Activated T-cell treated with anti-CD3 and anti-CD28 coated beads, Interleukin-2, amount 50 U/mL, for 1 hour (primary cell): ENCODE measurements at places on chromosomes 12 and 14.

- DNase-seq, result no peak
Measured at GRCh38 chr12:14576896-14577295, 9.2 kb upstream of the PLBD1 start.

DNA sequence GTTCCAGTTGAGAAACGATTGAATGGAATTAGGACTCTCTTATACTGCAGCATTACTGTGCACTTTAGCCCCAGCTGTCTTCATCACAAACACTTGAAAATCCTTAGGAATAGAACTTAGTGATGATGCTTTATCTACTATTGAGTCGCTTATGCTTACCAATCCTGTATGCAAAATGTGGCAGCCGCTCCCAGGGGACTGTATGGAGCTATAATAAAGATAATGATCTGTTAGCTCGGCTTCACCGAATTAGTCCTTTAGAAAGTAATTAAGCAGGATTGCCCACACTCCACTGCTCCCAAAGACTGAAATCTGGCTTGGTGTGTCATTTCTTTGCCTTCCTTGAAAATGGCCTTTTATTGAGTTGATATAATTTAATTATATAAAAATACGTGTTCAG lies 10.6 kb downstream of the EML1 start:
- DNase-seq, result no peak

DNA sequence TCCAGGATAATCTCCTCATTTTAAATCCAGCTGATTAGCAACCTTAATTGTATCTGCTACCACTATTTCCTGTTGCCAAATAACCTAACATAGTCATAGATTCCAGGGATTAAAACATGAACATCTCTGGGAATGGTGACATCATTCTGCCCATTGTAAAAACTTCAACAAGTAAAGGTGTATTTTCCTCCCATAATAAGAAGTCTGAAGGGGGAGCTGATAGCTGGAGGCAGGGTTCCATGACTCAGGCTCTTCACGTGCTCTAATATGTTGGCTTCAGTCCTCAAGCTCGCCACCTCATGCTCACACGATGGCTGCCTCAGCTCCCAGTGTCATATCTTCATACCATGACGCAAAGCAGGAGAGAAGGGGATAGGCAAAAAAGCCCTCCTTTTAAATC lies 172.0 kb upstream of the VASH1 start:
- no peak for DNase-seq

DNA sequence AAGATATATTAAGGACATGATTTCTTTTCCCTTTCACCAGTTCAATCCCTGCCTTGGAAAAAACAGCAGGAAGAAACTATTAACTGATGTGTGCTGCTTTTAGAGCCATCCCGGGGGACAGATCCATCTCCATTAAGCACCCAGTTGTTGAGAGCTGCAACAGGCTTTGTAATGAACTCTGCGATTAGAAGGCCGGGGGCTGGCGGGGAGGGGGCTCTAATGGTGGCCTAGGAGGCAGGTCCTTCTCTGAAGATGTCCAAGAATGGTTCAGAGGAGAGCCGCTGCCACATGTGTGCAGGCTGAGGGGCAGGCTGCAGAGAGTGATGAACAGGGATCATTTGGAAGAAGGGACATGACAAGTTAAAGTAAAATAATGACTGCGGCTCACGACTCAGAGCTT lies 67.8 kb downstream of the GALNT8 start:
- DNase-seq, result no peak

GRCh38 chr12:75823475-75823874 lies 208.1 kb downstream of the PHLDA1 start:
- no peak for DNase-seq

DNA sequence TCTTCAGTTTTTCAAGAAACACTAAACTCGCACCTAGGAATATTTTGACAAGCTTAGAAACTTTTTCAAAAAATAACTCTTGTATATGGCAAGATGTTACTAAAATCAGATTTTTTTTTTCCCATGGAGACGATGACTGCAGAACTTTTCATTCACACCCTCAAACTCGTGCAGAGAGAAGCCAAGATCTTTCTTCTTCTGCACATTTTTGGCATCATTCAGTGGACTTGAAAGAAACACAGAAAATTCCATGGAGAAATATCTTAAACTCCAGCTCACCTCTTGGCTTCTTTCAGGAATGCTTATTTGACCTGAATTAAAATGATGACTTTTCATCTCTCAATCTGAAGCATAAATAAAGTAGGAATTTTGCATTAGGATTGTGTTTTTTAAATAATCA lies 919.4 kb downstream of the NRXN3 start:
- no peak for DNase-seq

DNA sequence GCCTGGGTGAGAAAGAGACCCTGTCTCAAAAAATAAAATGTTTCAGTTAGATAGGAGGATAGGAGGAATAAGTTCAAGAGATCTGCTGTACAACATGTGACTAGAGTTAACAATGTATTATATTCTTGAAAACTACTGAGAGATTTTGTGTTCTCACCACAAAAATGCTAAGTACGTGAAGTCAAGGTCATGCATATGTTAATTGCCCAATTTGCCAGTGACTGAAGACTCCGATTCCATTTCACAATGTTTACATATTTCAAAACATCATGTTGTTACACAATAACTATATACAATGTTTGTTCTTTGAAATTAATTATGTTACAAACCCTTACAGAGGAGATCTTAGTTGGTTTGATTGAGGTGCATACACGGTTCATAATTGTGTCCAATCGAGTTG lies 52.1 kb downstream of the SLC15A4 start:
- DNase-seq, result no peak

GRCh38 chr14:88998027-88998426 lies 173.6 kb downstream of the TTC8 start:
- no peak for DNase-seq

- DNase-seq, result peak; percentile 60
Measured at GRCh38 chr12:89525305-89525823, 483 bp downstream of the POC1B start.

GRCh38 chr12:7207866-7208625 lies 18.6 kb downstream of the PEX5 start:
- DNase-seq, result no peak

- DNase-seq, result no peak
Measured at GRCh38 chr12:75662511-75663159, 151.2 kb upstream of the KRR1 start.

- DNase-seq, result no peak
Measured at GRCh38 chr12:60345442-60345841, 749.6 kb downstream of the SLC16A7 start.

GRCh38 chr12:23867794-23868193 lies 81.7 kb downstream of the SOX5 start:
- DNase-seq, result no peak

DNA sequence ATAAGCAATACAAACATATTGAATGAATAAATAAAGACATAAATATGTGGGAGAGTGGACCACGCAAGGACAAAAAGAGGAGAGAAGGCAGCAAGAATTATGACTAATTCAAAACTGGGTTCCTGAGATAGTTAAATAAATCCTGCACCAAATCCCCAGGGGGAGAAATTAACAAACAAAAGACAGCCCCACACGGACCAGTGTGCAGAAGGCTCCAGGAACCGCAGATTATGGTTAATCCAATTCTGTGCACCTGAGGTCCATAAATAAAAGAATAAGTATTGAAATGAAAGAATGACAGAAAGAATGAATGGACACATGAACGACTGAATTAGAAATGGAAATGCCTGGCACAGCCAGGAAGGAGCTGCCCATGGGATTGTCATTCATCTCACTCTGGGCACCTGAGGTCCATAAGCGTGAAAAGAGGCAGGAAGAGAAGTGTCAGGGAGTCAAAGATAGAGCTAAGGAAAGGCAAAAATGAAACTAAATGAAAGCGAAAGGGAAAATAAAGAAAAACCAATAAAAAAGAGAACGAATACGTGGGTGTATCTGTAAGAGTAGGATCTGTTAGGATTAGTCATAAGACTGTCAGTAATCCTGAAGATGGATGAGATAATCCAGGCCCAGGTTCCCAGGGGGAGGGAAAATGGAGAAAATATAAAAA lies 23.3 kb downstream of the MEG3 start:
- no peak for DNase-seq

DNA sequence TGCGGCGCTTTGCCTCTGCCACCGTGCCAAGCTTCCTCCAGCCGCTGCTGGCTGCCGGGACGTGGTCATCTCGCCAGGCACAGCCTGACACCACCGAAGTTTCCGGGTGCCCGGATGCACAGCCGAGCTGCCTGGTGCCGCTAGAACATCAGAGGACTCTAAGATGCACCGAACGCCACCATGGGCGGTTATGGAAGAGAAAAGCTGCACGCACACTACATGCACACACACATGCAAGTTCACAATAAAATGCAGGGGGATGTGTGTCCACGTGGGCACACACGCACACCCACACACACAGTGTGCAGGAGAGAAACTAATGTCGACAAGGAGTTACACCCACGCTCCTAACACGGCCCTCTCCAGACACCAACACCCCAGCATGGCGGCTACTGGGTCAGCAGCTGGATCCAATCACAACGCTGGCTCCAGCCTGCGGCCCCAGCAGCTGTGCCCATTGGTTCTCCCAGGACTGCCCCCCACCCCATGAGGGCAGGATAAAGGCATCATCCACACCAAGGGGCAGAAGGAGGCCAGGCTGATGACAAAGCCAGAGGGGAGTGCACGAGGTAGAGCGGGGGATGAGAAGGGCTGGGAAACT lies 82.7 kb downstream of the BCL11B start:
- DNase-seq, result peak; percentile 57

- DNase-seq, result no peak
Measured at GRCh38 chr14:74547331-74547927, 53.9 kb downstream of the ISCA2 start.

DNA sequence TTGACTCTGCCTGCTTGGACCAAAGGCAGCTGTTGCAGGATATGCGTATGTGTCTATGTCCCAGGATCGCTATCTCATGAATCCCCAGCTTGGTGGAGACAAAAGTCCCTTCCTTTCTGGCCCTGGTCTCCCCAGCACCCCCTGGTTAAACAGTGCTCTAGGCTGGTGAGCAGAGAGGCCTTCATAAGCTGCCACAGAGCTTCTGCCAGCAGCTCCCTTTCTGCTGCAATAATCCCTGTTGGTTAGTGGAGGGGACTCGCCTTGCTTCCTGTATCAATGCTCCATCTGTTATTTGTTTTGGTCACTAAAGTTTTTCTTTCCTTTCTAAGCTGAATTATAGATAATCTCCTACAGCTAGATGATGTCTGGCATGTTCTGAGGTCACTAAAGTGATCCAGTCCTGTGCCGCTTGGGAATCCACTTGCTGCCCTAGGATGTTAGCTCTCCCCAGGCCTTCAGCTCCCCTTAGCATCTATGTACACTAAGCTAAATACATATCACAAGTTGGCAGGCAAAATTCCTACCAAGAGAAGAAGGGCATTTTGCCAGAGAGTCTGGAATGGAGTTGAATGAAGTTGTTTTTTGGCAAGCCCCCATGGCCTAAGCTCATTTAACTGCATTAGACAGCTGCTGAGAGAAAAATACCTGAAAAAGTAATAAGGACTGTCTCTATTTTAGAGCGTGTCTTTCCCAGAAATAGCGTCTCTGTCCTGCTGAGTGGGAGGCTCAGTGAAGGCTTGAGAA lies 47.8 kb downstream of the RDH12 start:
- DNase-seq, result no peak

GRCh38 chr14:68536018-68536410 lies 256.9 kb downstream of the ZFP36L1 start:
- DNase-seq, result no peak

DNA sequence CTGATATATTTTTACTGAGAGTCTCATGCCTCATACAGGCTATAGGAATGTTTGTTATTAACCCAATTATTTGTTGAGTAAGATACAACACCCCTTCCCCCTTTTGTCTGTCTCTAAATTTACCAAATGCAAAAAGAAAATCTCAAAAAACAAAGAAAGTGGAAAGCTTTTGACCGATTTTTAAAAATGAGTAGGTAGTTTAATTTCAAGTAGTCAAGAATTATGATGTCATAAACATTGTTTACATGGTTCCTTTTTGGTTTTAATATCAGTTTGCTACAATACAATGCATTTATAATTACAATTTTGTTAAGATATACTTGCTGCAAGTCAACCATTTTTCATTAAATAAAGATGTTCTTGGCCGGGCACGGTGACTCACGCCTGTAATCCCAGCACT lies 84.7 kb upstream of the HMGA2 start:
- DNase-seq, result no peak

DNA sequence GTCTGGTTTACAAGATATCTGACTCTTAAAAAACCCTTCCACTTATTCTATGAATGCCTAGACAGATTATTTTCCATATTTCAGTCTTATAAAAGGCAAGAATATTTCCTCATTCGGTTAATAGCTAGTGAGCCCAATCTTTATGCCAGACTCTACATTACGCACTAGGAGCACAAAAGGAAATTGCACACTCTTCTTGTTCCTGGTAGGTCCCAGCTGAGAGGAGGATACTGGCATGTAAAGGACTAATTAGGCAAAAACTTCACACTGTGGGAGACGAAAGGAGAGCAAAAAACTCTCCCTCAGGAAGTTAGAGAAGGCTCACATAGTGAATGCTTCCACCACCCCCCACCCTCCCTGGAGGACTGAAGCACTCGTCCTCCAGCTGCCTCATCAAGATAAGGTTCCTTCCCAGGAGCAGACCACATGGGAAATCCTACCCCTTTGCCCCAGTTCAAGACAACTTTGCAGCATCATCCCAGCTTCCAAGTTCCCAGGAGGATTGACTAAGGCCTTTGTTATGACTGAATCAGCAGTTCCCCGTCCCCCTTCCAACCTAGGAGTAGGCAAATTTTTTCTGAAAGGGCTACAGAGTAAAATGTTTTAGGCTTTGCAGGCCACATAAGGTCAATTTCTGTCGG lies 14.5 kb downstream of the CAPZA3 start:
- no peak for DNase-seq

DNA sequence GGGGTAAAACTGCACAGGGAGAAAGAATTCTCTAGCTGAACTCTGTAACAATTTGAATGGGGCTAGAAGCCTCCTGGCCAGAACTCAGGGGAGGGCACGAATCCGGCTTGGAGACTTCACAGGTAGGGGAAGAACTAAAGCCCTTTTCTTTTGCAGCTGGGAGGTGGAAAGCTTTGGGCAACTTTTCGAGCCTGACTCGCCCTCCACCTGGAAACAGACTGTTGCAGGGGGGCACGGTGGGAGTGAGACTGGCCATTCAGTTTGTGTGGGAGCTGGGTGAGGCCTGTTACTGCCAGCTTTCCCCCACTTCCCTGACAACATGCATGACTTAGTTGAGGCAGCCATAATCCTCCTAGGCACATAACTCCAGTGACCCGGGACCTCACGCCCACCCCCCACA lies 135.8 kb downstream of the PLCZ1 start:
- no peak for DNase-seq

DNA sequence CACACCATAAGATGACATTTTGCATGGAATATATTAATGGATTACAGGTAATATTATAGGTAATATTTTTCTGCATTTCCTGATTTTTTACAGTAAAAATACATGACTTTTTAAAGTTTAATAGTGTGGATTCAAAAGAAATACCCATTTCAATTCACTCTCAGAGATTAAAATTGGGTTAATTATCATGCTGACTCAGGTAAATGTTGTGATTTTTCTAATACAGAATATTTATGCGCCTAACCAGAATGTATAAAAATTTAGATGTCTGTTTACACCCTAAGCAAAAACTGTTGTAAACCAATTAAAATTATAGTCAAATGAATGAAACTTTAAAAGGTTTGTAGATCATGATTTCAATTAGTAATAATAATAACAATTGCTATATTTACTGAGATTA lies 117.2 kb upstream of the FLRT2 start:
- DNase-seq, result no peak
